ENCODE measurements at places on chromosomes 16 and 17.
A peak's percentile ranks its signal among the peaks of the same experiment; 100 is the strongest.

DNA sequence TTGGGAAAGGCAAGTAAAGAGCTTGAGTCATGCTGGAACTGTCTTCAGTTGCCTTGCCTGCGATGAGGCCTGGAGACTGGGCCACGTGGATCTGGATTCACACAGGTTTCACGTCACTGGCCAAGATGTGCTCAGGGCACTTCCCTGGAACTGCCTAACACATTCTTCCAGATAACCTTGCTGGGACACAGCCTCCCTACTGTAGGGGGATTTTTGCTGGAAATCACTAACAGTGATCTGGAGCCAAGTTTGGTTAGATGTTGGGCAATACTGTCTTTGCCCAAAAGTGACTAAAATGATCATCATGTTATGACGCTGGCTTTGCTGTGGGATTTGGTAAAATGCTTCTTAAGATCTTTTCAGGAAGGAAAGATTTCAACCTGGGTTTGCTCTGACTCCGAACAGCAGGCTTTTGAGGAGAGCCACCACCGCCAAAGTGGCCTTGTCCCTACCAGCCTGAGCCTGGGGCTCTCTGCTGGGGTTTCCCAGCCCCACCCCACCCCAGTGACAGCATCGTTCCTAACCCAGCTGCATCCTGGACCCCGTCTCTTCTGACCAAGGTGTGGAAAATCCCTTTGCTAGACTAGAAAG is 14.7 kb downstream of the C1QTNF1 start:
- DNase-seq: no peak

GRCh38 chr17:35162755-35163154 is 15.1 kb downstream of the UNC45B start:
- no peak for DNase-seq

- DNase-seq: no peak
Measured at GRCh38 chr16:86942151-86943051, 364.1 kb downstream of the FOXL1 start.

- DNase-seq: no peak
Measured at GRCh38 chr17:63847525-63848249, 5.2 kb upstream of the SMARCD2 start.

DNA sequence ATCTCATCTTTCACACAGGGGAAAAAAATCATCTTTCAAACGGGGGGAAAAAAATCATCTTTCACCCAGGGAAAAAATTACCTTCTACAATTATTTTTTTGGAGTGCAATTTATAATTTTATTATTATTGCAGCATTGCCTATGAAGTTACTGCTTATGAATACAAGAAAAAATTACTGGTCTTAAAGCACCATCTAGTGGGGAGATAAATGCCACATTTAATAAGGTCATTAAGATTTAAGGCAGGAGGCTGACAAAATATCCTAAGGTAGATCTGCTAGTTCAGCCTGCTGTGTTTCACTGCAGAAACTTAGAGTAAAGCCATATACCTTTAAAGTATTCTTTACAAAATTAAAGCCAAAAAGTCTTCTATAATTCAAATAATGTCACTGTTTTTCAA is 13.7 kb downstream of the SHCBP1 start:
- no peak for DNase-seq

GRCh38 chr17:80346498-80347275 is 68.3 kb upstream of the ENDOV start:
- no peak for DNase-seq

DNA sequence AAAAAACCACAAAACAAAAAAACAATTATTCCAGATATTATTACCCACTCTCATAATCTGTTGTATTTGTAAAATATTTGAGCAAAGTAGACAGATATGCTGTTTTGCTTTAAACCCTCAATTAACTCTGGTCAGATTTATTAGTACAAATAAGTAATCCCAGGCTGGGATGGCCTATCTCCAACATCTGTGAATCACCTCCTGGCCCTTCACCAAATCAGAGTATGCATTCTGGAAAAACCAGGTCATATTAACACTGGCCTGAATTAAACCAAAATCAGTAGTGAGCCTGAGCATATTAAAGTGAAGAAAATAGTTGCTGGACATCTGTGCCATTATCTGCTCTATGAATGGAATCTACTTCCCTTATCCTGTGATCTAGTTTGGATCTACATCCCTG is 41.0 kb downstream of the STAT3 start:
- DNase-seq: no peak

GRCh38 chr16:54216688-54217087 is 69.9 kb downstream of the IRX3 start:
- no peak for DNase-seq

- DNase-seq: no peak
Measured at GRCh38 chr16:81138831-81139557, 42.8 kb upstream of the GCSH start.

DNA sequence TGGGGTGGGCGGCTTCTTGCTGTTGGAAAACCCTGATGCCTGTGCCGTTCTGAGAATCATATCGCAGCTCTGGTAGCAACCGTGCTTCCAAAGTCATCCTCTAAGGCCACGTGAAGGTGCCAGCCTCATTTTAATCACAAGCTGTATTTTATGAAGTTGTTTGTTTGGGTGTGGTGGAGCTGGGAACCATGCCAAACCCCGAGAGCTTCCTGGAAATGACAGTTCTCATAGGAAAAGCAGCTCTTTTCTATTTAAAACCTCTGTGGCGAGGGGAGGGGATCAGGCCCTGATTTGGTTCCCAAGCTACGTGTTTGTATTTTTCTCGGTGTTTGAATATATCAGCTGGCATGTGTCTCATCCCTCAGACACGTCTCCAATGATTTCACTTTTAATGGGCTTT is 21.7 kb downstream of the KNOP1 start:
- peak; percentile 40 for DNase-seq

DNA sequence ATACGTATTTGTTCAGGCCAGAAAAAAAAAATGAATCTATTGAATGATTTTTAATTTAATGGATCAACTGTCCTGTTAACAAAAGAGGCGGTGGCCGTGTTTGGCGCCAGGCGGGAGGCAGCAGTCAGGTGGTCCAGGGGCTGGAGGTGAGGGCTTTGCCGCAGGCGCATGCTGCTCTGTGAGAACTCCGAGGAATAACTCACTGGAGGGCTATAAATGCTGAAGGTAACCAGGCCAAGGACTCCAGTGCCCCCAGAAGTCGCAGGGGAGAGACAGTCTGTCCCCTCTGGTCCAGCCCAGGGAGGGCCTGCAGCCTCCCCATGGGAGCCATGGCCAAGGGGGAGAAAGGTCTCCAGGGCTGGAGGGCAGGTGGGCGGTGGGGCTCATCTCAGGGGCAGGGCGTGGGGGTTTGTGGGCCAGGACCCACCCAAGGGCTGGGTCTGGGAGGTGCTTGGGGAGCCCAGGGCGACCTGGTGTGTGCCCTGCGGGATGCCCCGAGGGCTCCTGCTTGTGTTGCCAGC is 7.1 kb upstream of the BAHCC1 start:
- no peak for DNase-seq

- DNase-seq: no peak
Measured at GRCh38 chr16:52496051-52496876, 50.7 kb downstream of the TOX3 start.

GRCh38 chr17:77720946-77721845 is 237.3 kb upstream of the TNRC6C start:
- no peak for DNase-seq

DNA sequence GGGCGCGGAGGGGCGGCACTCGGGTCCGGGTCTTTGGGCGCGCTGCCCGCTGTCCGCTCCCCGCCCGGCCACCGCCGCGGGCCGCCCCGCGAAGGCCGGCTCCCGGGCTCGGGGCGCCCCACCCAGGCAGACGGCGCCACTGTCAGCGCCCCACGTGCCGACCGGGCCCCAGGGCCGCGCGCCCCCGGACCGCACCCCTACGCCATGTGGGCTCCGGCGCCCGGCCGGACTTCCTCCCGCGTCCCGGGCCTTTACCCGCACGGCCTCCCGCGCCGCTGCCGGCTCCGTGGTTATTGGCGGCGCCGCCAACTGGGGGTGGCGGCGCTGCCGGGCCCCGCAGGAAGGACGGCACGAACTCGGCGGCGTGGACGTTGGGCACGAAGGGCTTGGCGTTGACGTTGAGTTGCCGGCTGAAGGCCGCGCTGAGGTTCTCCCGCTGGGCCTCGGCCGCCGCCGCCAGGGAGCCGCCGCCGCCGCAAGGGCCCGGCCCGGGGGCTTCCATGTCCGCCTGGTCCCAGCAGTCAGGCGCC is 577 bp downstream of the GSPT1 start:
- no peak for DNase-seq

DNA sequence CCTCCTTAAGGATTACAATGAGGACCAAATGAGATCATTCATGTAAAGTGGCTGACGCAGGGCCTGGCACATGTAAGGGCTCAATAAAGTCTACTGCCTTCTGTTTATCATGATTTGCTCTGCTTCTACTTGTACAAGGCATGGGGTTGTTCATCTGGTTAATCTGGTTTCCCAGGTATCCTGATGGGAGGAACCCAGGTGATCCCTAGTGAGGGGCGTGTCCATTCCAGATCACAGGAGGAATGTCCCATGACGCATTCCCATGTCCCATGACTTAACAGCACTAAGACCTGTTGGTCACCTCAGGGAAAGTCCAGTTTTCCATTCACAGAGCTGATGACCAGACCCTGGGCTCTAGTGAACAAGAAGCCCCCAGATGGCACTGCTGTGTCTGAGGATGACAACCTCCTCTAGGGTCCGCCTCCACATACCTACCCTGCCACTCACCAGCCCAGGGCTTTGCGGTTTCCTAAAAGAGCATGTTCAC is 11.5 kb upstream of the TPPP3 start:
- no peak for DNase-seq

DNA sequence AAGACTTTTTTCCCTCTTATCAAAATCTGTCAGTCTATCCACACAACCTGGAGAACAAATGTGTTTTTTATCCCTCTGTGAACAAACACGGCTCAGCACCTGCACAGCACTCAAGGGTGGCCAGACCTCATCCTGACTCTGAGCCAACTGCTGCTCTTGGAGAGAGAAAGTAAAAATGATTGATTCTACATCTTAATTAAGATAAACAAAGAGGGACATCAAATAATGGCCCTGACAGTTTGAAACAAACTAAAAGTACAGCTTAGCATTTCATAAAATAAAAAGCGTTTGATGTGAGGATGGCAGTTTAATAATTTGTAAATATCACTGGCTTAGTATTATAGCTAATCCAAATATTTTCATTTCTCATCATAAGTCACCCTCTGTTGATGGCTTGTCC is 106.2 kb downstream of the SNX11 start:
- peak; percentile 87 for DNase-seq

DNA sequence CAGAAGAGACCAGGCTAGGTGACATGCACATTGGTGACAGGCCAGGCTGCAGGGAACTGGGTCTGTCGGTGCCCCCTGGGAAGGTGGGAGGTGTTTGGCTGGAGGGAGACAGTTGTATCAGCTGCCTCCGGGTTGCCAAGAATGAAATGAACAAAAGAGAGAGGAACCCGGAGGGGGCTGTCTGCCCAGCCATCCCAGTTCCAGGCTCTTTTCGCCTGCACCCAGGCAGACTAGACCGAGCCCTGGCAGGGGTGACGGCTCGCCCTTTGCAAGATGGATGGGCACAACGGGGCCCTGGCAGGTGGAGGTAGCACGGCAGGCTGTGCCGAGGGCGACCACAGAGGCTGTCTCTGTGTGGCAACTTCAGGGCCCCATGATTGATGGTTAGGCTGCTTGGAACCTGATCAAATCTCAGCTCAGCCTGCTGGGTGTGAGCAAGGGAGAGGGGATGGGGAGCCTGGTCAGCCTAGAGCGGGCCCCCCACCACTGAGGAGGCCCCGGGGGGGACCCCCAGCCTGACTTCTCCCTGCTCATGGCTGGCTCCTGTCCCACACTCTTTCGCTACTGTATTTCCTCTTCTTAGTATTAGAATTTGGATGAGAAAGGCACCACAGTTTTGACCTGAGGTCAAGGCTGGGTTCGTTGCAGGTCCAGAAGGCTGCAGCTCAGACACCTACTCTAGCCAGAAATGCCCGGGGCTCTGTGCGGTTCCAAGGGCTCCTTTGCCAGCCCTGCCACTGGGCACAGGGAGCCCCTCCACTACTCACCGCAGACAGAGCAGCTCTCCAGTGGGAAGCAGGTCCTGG is 118.9 kb upstream of the CHMP6 start:
- no peak for DNase-seq

- no peak for DNase-seq
Measured at GRCh38 chr17:42277342-42277712, 1.1 kb upstream of the STAT5B start.

DNA sequence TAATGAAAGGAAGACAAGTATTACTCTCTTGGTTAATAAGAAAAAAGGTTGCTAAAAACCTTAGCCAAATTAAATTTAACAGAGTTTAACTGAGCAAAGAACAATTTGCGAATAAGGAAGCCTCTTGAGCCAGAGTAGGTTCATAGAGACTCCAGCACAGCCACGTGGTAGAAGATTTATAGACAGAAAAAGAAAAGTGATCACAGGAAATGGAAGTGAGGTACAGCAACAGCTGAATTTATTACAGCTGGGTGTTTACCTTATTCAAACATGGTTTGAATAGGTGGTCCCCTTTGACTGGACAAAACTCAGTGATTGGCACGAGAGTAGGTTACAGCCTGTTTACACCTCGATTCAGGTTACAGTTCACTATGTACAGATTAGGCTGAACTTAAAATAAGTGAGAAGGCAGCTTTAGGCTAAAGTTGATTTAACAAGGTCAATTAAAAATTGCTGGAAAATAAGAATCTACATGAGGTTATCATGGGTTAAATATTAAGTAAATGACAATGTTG is 3.3 kb upstream of the CCL15 start:
- no peak for DNase-seq

GRCh38 chr16:70653809-70654771 is 7.7 kb downstream of the IL34 start:
- peak; percentile 12 for DNase-seq

DNA sequence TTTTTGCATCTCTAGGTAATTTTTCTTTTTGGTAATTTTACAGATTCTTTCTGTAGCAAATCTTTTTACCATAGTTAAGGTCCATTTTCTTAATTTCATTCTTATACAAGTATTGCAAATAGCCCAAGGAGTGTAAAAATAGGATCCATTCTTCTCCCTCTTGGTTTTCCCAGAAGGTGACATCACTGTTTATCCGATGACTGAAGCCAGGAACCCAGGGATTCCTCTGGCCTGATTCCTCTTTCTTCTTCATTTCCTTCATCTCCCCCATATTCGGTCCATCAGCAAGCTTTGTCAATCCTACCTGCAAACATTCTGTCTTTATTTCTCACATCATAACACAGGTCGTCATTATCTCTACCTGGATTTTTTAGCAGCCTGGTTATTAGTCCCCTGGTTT is 5.3 kb downstream of the RBBP6 start:
- no peak for DNase-seq

Data from NCI-H1417 treated with DMSO at 0.1 percent for 48 hours (cell line).